ENCODE measurements at places on chromosomes 6 and 20.

GRCh38 chr20:33785503-33785902 is 25.6 kb upstream of the CHMP4B start:
- no peak for DNase-seq

- peak; percentile 10 for DNase-seq
Measured at GRCh38 chr6:12232339-12232738, 57.8 kb upstream of the EDN1 start.

- DNase-seq: no peak
Measured at GRCh38 chr6:76472858-76473257, 400.4 kb upstream of the IMPG1 start.

DNA sequence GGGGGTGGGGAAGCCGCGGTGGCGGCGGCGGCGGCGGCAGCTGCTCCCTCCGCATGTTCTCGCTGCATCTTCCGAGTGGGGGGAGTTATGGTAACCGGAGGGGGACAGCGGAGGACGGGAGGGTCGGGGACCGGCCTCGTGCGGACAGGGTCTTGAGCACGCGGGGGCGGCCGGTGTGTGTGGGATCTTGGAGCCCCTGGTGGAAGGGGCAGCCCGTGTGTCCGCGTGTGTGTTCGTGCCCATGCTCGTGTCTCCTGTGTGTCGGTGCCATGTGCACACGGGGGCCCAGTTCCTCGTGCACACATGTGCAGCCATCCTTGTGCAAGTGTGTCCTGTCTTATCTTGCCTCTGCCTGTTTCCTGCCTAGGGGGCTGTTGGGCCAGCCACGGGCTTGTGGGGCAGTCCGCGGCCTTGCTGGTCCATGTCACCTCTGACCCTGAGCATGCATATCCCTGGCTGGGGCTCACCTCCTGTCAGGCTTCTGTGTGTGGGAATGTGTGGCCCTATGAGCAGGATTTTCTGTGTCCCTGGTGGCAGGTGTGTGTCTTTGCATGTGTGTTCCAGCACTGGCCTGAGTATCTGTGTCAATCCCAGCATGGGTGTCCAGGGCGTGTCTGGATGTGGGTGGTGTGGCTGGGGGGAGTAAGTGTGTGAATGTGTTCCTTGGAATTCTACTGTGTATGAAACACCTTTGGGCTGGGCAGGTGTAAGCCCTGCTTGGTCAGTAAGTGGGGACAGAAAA is 8.5 kb downstream of the SYNGAP1 start:
- peak; percentile 64 for DNase-seq

- DNase-seq: no peak
Measured at GRCh38 chr6:101683884-101684283, 290.4 kb downstream of the GRIK2 start.

GRCh38 chr20:23031346-23031745 is 3.8 kb upstream of the SSTR4 start:
- no peak for DNase-seq

GRCh38 chr20:36182604-36183154 is 28.1 kb downstream of the EPB41L1 start:
- no peak for DNase-seq

DNA sequence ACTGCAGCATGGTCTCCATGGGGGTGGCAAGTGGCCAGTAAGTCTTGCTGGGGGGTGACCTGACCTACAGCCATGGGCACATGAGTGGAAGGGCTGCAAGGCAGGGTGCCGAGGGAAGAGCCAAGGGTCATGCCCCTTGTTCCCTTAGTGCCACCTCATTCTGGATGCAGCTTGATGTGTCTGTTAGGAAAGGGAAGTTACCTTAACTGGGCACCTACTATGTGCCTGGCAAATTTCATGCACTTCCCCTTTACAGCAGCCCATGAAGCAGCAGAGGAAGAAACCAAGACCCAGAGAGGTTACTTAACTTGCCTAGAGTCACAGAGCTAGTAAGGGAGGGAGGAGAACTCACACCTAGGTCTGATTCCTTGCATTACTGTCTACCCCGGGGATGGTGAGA is 174.0 kb downstream of the MRPL14 start:
- no peak for DNase-seq

DNA sequence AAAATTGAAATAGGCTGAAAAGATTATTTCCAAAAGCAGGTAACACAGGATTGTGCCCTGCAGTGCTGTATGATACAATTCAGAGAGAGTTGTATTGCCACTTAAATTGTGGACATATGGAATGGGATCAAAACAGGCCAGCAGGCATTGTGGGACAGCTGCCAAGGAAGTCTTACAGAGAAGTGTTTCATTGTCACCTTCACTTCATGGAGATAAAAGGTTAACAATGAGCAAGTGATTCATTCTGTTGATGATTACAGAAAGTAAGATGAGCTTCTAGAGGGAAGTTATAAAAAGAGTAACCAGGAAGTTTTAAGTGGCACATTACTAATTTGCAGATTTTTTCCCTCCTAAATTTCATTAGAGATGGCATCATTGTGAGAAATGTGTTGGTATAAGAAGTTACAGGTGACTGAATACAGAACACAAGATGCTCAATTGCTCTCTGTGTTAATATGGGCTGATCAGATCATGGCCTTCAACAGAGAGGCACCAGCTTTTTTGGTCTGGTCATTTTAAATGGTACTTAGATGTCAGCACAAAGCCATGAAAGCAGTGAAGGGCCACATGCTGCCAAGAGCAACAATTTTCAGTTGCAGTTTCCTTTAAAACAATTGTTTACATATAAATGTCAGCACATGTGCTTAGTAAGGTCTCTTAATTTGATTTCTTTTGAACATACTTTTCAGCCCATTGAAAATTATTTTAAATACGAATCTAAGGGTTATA is 402.5 kb upstream of the FKBP1C start:
- DNase-seq: no peak

- peak; percentile 79 for DNase-seq
Measured at GRCh38 chr6:89352278-89353117, at the start of gene UBE2J1. UBE2J1 (minus strand) TSS chr6:89352722; CDS start chr6:89352569, 153 bp downstream.

- DNase-seq: no peak
Measured at GRCh38 chr6:167122041-167122826, 662 bp upstream of the CCR6 start.

- DNase-seq: no peak
Measured at GRCh38 chr20:896501-897025, 19.6 kb downstream of the ANGPT4 start.

DNA sequence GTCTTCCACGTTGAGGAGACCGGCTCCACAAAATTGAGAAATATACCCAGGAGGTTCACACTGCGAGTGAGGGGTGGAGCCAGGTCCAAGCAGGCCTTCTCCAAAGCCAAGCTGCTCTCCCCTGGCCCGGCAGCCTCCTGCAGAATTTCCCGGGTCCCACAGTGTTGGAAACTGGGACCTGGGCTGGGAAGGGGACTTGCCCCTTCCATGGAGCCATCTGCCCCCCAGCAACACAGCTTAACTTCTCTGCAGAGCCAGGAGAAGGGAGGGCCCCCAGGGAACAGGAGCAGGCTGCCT is 35.4 kb downstream of the MDFI start:
- DNase-seq: no peak

GRCh38 chr6:88872962-88873361 is 90.5 kb downstream of the RNGTT start:
- DNase-seq: no peak

- no peak for DNase-seq
Measured at GRCh38 chr6:137390334-137390733, 103.9 kb downstream of the OLIG3 start.

- no peak for DNase-seq
Measured at GRCh38 chr6:5763871-5764270, 242.9 kb downstream of the NRN1 start.

GRCh38 chr6:134432036-134432435 is 114.1 kb upstream of the SGK1 start:
- no peak for DNase-seq

DNA sequence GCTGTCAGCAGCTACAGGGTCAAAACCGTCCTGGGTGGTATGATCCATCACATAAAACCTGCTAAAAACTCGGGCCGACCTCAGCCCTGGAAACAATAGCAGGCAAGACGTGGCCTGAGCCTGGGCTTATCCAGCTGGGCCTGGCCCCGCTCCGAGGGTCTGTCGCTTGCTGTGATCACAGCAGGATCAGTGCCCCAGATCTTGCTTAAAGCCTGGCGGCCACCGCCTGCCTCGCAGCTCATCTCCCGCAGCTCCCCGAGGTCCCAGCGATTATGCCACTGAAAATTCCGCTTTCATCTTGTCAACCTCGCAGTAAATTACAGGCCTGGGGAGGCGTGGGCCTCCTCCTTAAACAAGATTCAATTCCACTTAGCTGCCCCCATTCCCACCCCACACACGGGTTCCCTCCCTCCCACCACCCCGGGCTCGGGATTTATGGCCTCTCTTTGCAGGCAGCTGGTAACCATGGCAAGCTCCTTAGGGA is 40.1 kb downstream of the CDH22 start:
- no peak for DNase-seq

DNA sequence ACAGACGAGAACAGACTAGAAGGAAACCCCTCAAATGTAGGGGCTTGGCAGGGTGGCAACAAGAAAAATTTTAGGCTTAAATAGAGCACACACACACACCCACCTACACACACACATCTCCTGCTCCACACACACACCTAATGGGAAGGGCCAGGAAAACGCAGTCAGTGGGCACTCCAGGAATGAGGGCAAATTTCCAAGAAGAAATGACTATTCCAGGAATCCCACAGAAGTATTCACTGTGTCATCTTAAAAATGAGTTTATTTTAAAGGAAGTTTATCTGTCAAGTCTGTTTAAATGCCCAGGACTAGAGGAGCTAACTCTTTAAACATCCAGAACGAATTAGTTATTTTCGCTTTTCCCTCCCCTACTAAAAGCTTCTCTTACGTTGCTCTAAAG is 13.0 kb downstream of the ALDH8A1 start:
- peak; percentile 12 for DNase-seq

DNA sequence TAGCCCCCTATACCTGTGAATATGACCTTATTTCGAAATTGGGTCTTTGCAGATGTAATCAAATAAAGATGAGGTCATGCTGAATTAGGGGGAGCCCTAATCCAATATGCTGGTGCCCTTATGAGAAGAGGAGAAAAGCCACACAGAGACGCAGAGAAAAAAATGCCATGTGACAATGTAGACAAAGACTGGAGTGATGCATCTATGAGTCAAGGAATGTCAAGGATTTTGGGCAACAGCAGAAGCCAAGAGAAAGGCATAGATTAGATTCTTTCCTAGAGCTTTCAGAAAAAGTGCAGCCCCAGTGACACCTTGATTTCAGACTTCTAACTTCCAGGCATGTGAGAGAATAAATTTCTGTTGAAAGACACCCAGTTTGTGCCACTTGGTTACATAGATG is 47.4 kb upstream of the HS3ST5 start:
- DNase-seq: no peak

GRCh38 chr6:35046862-35047261 is 94.3 kb downstream of the TCP11 start:
- DNase-seq: no peak

DNA sequence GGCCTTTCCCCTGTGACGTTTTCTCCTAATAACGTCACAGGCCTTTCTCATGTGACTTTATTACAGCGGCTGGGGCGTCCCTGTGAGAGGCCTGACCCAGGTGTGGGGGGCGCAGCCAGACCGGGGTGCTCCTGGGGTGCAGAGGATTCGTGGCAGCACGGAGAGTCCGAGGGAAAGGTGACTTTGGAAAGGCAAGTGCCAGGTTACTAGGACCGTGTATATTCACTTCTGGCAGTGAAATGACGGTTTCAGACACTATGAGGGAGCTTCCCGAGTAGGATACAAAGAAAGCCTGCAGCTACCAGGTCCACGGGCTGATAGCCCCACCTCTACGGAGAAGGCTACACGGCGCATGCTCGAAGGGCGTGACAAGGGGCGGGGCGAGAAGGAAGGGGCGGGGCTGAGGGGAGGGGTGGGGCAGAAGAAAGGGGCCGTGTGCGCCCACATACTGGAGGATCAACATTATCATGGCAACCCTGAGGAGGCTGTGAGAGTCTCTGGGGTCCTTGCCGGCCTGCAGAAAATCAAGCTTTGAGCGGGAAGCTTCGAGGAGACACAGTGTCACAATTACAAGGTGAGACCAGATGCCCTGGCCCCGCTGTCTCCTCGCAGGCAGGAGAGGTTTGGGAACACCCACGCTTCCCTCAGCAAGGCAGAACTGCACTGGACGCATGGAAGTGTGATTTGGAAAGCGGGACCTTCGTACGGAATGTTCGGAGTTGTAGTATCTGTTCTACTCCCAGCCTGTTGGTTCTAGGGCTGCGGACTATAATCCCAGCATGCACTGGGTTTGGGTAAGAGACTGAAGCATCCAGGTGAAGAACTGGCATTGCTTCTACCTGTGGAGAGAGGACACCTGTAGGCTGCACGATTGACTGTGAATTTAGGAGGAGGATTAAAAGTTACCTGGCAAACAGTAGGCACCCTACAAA is 54.4 kb upstream of the ZNF337 start:
- no peak for DNase-seq

- no peak for DNase-seq
Measured at GRCh38 chr20:48910347-48910781, 11.1 kb upstream of the ARFGEF2 start.

- no peak for DNase-seq
Measured at GRCh38 chr20:32077190-32077589, 25.1 kb downstream of the HCK start.

- no peak for DNase-seq
Measured at GRCh38 chr20:58987790-58988564, 6.9 kb downstream of the NELFCD start.

All from H54 (cell line).